Activated B cell treated with CpG ODN at 0.5 μM for 24 hours (primary cell): ENCODE measurements at places on chromosomes 11 and 22. TPM values are rescaled to one million over a fixed set of nuclear protein-coding genes. Genes with fewer than 3 reads are reported as not detected.

The SNX32 gene
- total RNA-seq, result 0.37 and 1.0 TPM in 2 replicates

The CFL1 gene
- 1,079 and 1,089 TPM in 2 replicates for total RNA-seq

The TAF10 gene
- 149 and 154 TPM in 2 replicates for total RNA-seq

The OR51B4 gene
- not detected in 2 replicates for total RNA-seq

The PANX3 gene
- not detected in 2 replicates for total RNA-seq

The ABTB2 gene
- 68.6 and 73.0 TPM in 2 replicates for total RNA-seq

The PATL1 gene
- 42.0 and 45.1 TPM in 2 replicates for total RNA-seq

The EXPH5 gene
- total RNA-seq, result 0.27 and 0.29 TPM in 2 replicates

The CDKN1C gene
- 1.1 and 1.4 TPM in 2 replicates for total RNA-seq

The C11orf52 gene
- total RNA-seq, result not detected in 2 replicates

The CFAP300 gene
- total RNA-seq, result not detected in 2 replicates

The BAD gene
- total RNA-seq, result 21.7 and 26.6 TPM in 2 replicates

The DDTL gene
- 2.4 and 3.1 TPM in 2 replicates for total RNA-seq

The USP2 gene
- total RNA-seq, result 0.24 TPM in 1 of 2 replicates, not detected in the other

The FZD4 gene
- total RNA-seq, result not detected in 2 replicates

The ANGPTL5 gene
- total RNA-seq, result not detected in 2 replicates

The TEX12 gene
- total RNA-seq, result not detected in 2 replicates

The CHRM1 gene
- not detected in 2 replicates for total RNA-seq

The B3GAT1 gene
- total RNA-seq, result not detected in 2 replicates

The LRRC74B gene
- not detected in 2 replicates for total RNA-seq

The HTR3B gene
- 0.10 and 0.22 TPM in 2 replicates for total RNA-seq

The SEZ6L gene
- not detected in 2 replicates for total RNA-seq

The ASRGL1 gene
- total RNA-seq, result 0.98 and 1.3 TPM in 2 replicates

The DDX25 gene
- 0.24 TPM in 1 of 2 replicates, not detected in the other for total RNA-seq

The SMTNL1 gene
- not detected in 2 replicates for total RNA-seq

The ZPR1 gene
- 69.0 and 78.7 TPM in 2 replicates for total RNA-seq

The IGLL5 gene
- total RNA-seq, result 189 and 195 TPM in 2 replicates

The NRXN2 gene
- total RNA-seq, result 0.54 and 0.73 TPM in 2 replicates

The KRTAP5-10 gene
- 0.27 TPM in 1 of 2 replicates, not detected in the other for total RNA-seq

The MAML2 gene
- total RNA-seq, result 20.9 and 24.8 TPM in 2 replicates

The MRGPRF gene
- total RNA-seq, result not detected in 2 replicates

The P2RY2 gene
- 0.22 and 0.42 TPM in 2 replicates for total RNA-seq

The BSCL2 gene
- 18.6 and 27.8 TPM in 2 replicates for total RNA-seq

The OR10AG1 gene
- not detected in 2 replicates for total RNA-seq

The OR51B5 gene
- 0.27 TPM in 1 of 2 replicates, not detected in the other for total RNA-seq

The OTOG gene
- total RNA-seq, result not detected in 2 replicates

The CD3G gene
- total RNA-seq, result 0.20 TPM in 1 of 2 replicates, not detected in the other

The SYT8 gene
- not detected in 2 replicates for total RNA-seq

The TRIM49D1 gene
- total RNA-seq, result not detected in 2 replicates

The DNHD1 gene
- total RNA-seq, result 26.7 and 42.6 TPM in 2 replicates

The REXO2 gene
- 26.1 and 27.3 TPM in 2 replicates for total RNA-seq

The SCARF2 gene
- 0.12 and 0.18 TPM in 2 replicates for total RNA-seq

The ELMOD1 gene
- total RNA-seq, result not detected in 2 replicates

The PHF5A gene
- total RNA-seq, result 47.4 and 54.0 TPM in 2 replicates

The CD3E gene
- total RNA-seq, result 0.59 and 0.95 TPM in 2 replicates

The DAGLA gene
- total RNA-seq, result not detected in 2 replicates

The C11orf87 gene
- total RNA-seq, result not detected in 2 replicates

The AMPD3 gene
- 99.5 and 116 TPM in 2 replicates for total RNA-seq

The GAL gene
- total RNA-seq, result not detected in 2 replicates

The SLC37A2 gene
- total RNA-seq, result 21.3 and 27.5 TPM in 2 replicates

The IGSF9B gene
- 0.83 and 2.0 TPM in 2 replicates for total RNA-seq

The SYT13 gene
- total RNA-seq, result not detected in 2 replicates

The APBB1 gene
- 20.6 and 22.1 TPM in 2 replicates for total RNA-seq

The ELFN2 gene
- total RNA-seq, result not detected in 2 replicates
